ENCODE measurements at places on chromosomes 16 and 17.
A peak's percentile ranks its signal among the peaks of the same experiment; 100 is the strongest.

GRCh38 chr17:19002805-19003542, 1.6 kb downstream of the FAM83G start:
- no peak for DNase-seq

DNA sequence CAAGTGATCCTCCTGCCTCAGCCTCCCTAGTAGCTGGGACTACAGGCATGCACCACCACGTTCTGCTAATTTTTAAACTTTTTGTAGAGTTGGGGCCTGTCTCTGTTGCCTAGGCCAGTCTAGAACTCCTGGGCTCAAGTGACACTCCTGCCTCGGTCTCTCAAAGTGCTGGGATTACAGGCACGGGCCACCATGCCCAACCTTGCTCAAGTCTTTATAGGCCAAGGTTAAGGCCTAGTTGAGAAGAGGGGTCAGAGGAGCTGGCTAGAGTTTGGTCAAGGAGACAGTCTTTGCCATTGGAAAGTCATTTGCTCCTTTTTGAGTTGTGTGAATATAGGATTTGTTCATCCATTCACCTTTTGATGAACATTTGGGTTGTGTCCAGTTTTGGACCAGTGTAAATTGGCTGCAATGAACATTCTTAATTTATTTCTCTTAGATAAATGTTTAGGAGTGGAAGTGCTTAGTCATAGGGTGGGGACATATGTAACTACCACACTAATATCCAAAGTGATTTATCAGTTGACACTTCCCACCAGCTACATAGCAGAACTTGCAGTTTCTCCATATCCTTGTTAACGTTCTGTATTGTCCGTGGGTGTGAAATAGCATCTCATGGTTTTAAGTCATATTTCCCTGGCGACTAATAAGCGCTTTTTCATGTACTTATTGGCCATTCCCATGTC, 30.7 kb upstream of the ARHGAP17 start:
- DNase-seq: peak; percentile 92

- no peak for DNase-seq
These were observed 40.7 kb upstream of the GPR139 start for GRCh38 chr16:20114356-20114755.

DNA sequence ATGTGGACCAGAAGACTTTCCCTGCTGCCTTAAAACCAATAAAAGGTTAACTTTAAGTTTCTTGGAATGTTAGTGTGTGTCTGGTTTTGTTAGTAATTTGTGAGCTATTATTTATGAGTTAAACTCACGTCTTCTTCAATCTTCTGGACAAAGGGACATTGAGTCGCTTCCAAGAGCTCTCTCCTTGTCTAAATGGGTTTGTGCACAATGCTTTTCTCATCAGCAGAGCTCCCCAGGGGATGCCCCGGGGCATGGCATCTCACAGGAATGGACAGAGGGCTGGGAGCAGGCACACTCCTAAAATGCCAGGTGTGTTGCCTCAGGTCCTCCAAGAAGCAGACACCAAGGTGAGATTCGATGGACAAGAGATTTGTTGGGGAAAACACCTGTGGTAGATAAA, 90.5 kb downstream of the RGS9 start:
- DNase-seq: no peak

GRCh38 chr16:85524630-85525419, 88.3 kb upstream of the GSE1 start:
- peak; percentile 85 for DNase-seq

- no peak for DNase-seq
These were observed 13.2 kb downstream of the PELP1 start for GRCh38 chr17:4690745-4691144.

All from inflammatory macrophage (primary cell).